ENCODE measurements at places on chromosomes 7 and 10.

- no peak for DNase-seq
Measured at GRCh38 chr7:157759246-157759805, 422.5 kb downstream of the DNAJB6 start.

DNA sequence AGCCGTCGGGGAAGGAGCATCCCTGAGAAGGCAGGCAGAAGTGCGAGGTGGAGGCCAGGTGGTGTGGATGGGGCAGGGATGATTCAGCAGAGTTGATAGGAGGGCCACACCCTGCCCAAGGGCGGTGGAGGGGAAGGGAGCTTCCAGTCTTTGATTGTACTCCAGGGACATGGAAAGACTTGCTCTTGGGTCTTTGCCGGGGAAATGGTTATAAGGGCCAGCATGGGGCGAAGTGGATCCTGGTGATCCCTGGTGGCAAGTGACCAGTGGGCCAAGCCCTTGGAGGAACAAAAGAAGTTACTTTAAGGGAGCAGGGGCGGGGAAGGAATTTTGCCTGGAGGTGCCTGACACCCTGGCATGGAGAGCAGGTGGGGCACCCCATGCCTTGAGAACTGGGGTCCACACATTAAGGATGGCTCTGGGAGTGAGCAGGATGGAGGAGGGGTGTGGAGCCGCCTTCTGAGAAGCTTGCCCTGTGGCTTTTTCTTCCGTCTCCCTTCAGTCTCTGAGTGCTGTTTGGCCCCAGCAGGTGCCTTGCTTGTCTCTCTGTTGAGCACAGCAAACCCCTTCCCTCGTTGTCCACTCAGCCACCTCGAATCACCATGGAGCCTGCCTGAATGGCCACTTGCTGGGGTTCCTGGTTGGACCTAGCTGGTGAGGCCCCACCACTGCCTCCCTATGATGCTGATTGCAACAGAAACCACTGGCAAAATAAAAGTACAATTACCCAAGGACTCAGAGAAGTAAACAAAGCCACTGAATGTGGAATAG is 83.9 kb downstream of the RAMP3 start:
- no peak for DNase-seq

- no peak for DNase-seq
Measured at GRCh38 chr7:50156706-50157105, 63.7 kb upstream of the ZPBP start.

DNA sequence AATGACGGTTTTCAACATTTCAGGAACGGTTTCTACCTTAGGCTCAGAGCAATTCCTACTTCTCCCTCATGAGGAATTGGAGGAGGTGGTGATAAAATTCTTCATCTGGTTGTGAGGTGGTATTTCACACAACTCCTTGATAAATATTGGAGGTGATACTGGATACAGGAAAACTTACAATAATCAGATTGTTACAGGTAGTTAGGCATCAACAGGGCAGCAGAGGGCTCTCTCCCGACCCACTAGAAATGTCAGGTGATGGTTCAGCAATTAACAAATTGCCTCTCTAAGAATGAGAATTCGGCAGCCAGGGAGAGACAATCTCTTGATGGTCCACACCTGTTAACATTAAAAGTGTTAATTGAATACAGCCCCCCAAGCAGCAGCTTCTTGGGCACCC is 22.6 kb downstream of the ZNF786 start:
- DNase-seq: no peak

GRCh38 chr7:41567731-41568114 is 135.2 kb downstream of the INHBA start:
- DNase-seq: no peak

DNA sequence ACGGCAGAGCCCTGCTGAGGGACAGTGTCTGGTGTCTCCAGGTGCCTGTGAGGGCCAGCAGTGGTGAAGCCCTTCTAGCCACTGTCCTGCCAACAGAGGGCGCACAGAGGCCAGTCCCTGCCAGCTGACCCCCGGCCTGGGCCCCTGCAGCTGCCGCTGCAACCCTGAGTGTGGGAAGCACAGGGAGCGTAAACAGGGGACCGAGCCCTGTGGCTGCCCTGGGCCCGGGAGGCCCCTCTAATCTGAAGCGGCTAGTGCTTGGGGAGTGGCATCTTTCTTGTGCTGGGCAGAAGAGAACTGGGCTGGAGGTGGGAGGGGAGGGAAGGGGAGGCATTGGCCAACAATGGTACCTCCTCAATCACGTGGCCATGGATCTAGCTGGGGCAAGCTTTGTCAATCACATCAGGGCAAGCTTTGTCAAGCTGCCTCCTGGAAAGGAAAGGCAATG is 34.6 kb downstream of the TRIM8 start:
- no peak for DNase-seq

DNA sequence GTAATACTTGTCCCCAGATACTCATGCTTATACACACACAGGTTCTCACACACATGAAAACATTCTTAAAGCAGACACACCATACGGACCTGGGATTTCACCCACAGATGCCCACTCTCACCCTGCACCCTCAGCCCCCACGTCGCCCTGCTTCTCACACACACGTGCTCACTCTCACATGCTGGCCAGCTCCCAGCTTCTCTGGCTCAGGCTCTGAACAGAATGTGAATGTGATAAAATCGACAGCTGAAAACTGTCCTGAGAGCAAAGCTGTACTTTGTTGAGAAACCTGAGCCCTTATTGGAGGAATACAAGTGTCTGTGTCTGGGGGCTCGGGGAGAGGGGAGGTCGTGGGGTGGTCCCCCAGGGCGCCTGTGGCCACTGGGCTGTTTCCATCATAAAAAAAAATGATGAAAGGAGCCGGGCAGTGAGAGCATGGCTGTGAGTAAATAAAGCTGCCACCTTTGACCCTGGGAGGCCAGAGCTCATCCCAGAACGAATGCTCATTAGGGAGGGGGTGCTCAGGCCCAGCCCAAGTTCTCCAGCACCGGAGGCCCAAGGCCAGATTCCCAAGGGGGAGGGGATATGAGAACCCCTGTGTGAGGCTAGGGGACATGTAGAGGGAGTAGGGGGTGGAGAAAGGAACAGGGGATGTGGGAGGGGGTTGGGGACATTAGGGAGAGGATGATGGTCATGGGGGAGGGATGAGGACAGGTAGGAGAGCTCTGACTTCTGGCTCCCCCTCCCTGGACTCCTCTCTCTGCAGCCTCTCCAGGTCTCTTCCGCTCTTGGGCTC is 18.1 kb upstream of the TLX1 start:
- DNase-seq: no peak

DNA sequence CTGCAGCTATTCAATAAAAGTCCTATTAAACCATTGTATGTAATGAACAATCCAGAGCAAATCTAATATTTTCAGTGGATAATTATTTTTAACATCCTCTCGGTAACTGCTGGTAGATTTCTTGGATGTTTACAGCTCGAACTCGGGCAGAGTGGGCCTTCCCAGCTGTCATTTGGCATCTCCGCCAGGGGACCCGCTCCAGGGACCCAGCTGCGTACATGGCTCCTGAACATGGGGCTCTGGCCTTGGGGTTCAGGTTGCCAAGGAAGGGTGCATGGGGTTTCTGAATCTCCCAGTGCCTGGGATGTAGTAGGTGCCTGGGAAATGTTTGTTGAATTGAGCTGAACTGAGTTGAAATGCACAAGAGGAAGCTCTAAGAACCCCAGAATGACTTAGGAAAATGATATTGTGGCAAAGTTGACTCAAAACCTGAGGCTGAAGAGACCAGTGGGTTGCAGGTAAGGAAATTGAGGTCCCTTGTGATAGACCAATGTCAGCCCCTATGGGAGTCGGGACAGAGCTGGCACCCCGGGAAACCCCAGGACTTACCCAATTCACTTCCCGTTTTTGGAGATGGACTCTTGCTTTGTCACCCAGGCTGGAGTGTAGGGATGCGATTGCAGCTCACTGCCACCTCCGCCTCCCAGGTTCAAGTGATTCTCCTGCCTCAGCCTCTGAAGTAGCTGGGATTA is 228.4 kb downstream of the CUX1 start:
- DNase-seq: no peak

DNA sequence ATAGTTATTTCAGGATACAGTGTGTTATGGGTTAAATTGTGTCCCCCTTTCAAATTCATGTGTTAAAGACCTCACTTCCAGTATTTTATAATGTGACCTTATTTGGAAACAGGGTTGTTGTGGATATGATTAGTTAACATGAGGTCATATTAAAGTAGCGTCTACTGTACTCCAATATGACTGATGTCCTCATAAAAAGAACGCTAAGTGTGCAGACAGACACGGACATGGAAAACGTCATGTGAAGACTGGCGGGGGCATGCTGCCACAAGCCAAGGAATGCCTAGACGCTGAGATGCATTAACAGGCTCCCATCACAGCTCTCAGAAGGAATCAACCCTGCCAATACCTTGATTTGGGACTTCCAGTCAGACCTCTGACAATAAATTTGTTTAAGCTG is 1.5 kb upstream of the WDR37 start:
- no peak for DNase-seq

GRCh38 chr10:31625566-31625965 is 303.1 kb downstream of the ARHGAP12 start:
- no peak for DNase-seq

- DNase-seq: peak; percentile 38
Measured at GRCh38 chr10:110495731-110496552, 1.8 kb upstream of the DUSP5 start.

DNA sequence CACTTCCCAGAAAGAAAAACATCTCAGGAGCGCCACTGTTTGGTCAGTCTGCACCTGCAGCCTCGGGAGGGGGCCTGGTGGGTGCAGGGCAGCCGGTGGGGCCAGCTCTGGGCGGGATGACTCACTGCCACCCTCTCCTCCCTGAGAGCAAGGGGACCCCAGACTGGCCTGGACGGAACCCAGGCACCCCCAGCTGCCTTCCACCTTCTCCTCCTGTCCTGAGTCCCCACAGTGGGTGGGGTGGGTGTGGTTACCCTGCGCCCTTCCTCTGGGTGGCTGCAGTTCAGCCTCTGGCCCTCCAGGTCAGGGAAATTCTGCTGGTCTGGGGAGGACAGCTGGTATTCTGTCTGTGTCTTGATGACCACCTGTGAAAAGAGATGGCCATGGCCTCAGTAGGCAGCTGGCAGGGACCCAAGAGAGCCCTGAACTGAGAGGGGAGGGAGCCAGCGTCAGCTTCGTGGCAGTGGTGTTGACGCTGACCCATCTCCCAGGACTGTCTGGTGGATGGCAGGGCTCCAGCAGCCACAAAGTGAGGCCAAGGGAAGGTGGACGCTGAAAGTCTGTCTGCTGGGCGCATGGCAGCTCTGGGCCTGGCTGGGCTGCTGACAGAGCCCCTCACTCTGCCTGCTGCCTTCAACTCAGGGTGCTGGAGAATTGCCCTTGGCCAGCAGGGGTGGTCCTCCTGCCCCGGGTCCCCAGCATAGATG is 8.9 kb downstream of the CALY start:
- DNase-seq: no peak

GRCh38 chr10:33673839-33674415 is 339.5 kb upstream of the NRP1 start:
- DNase-seq: no peak

DNA sequence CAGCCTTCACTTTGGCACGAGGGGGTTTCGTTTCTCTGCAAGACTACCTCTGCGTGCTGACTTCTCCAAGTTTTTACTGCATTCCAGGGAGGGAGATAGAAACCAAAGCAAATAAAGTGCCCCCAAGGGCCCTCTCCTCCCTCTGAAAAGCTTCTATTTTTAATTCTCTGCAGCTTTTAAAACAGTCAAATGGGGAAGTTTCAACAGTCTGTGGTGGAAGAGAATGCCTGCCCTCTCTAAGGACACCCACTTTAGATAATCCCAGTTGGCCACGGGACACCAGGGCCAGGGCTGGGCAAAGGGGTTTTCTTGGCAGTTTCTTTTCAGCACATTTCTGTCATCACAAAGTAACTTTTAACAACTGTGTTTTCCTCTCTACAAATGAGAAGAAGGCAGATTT is 386.7 kb upstream of the NPVF start:
- no peak for DNase-seq

DNA sequence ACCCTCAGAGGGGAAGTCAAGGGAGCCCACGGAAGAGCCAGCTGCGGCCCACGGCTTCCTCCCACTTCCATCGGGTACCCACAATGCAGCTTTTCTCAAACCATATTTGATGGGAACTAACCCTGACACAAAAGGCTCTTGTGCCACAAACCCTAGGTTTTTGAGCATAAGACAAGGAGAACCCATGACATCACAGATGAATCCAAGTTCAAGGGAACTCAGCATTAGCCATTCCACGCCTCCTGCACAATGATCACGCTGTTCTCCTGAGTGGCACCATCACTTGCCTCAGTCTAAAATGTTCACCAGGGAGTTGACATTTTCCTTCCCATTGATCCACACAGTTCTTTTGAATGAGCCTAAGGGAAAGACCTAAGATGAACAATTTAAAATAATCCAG is 70.4 kb downstream of the ITIH5 start:
- no peak for DNase-seq

GRCh38 chr7:960269-960871 is 5.9 kb upstream of the ADAP1 start:
- DNase-seq: no peak

- no peak for DNase-seq
Measured at GRCh38 chr7:133061357-133061756, 20.5 kb downstream of the CHCHD3 start.

- peak; percentile 44 for DNase-seq
Measured at GRCh38 chr7:4775848-4776623, 613 bp downstream of the AP5Z1 start.

GRCh38 chr10:125768219-125768855 is 7.3 kb downstream of the MMP21 start:
- DNase-seq: no peak

DNA sequence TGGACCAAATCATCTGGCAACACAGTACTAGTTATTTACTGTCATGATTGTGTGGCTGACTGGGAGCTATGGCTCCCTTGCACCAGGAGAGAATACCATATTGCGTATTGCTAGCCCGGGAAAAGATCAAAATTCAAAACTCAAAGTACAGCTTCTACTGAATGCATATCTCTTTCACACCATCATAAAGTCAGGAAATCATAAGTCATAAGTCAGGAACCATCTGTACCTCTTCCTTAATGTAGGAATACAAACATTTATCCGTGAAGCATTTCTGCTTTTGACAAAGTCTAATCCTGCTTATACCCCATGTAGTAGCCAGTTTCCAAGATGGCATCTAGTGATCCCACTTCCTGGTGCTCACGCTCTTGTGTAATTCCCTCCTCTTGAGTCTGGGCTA is 2.2 kb upstream of the CREB3L2 start:
- no peak for DNase-seq

DNA sequence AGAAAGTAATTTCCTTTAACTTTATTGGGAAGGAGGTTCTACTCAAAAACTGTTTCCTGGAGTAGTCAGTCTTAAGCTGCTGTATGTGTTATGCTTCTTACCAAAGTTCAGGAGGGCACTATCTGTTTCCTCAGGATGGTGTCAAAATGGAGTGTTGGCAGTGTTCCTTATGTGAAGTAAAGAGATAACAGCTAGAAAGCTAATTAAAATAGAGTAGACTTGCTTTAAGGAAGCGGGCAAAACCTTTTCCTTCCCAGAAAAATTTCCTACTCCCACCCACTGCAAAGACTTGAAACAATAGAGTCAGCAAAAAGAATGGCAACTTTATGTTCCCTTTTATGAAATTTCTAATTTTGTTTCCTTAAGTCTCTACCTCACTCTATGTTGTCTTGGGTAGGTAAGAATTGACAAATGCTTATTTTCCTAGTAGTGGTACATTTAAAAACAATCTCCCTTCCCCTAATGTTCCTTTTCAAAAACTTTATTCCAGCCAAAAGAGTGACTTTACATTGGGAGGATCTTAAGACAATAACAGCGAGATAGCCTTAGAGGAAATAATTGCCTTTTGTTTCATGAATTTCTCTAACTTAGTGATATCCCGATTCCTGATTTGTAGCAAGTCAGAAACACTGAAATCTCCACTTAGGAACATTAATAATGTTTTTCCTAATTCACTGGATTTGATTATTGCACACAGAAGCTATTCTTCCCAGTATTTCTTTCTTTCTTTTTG is 26.5 kb upstream of the ENTPD1 start:
- no peak for DNase-seq

GRCh38 chr10:115989621-115990020 is 283.4 kb downstream of the GFRA1 start:
- no peak for DNase-seq
